ENCODE measurements at places on chromosomes 11 and 22.

- no peak for DNase-seq
Measured at GRCh38 chr11:102837156-102837555, 6.3 kb downstream of the MMP3 start.

GRCh38 chr11:117959438-117960149 is 26.6 kb upstream of the IL10RA start:
- DNase-seq: peak; percentile 82

- peak; percentile 86 for DNase-seq
Measured at GRCh38 chr22:21641417-21641788, 699 bp upstream of the SDF2L1 start.

DNA sequence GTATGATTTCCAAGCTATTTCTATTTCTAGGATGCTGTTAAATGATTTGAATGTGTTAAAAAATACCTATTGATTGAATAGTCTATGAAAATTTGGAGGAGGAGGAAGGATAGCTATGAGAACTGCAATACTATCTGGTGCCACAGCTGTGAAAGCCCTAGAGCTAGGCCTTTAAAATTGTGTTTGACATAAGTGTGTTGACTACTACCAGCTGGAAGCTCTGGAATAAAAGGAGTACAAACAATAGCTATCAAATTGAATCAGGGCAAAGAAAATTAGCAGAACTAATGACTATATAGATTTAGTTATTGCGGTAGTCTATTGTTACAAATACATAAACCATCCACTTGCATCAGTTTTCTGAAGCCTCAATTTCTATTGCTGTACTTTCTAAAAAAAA is 124.8 kb upstream of the CNTN5 start:
- no peak for DNase-seq

GRCh38 chr11:61917334-61918109 is at the start of gene RAB3IL1:
Gene RAB3IL1, minus strand, starts transcription at chr11:61917566. Its CDS starts 199 bp downstream, at chr11:61917367.
- peak; percentile 88 for DNase-seq

DNA sequence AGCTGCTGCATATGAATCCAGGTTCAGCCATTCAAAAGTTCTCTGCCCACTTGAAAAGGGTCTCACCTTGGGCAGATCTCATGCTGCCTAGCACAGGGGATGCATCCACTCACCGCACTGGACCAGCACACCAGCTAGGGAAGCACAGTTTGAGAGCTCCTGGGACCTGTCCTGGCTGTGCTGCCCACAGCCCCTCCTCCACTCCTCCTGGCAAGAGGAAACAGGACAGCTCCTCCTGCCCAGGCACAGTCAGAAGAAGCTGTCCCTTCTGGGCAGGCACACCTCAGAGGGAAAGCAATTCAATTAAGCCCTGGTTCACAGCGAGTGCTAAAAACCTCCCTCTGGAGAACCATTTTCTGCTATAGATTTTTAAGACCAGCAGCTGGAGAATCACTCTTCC is 146.7 kb downstream of the ST3GAL4 start:
- no peak for DNase-seq

- DNase-seq: peak; percentile 56
Measured at GRCh38 chr11:47566149-47566698, 825 bp downstream of the PTPMT1 start.

- DNase-seq: no peak
Measured at GRCh38 chr22:39592081-39593065, 21.8 kb downstream of the CACNA1I start.

DNA sequence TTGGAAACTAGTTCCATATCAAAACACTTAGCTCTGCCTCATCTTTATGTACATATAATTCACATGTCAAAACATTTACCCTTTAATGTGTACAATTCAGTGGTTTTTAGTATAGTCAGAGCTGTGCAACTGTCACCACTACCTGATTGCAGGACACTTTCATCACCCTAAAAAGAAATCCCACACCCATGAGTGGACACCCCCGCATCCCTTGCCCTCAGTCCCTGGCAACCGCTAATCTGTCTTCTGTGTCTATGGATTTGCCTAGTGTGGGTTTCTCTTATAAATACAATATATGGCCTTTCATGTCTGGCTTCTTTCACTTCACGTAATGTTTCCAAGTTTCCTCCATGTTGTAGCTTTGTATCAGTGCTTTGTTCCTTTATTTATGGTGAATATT is 8.6 kb upstream of the EMID1 start:
- no peak for DNase-seq

DNA sequence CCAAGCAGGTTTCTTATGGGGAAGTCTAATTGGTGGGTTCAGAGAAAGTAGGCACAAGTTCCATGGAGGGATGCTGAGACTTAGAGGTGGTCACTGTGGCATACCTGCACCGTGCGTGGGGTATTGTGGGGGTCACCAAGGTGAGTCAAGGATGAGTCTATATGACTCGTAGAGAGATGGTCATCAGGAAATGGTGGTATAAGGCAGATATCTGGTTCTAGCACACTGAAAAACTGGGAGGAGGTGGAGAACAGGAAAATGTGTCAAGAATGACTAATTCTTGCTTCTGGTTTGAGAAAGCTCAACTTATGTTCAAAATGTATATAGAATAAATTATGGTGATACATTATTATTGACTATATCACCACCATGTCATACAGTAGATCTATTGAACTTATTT is 258.1 kb downstream of the RAB38 start:
- no peak for DNase-seq

GRCh38 chr22:28464127-28464526 is 215.5 kb downstream of the TTC28 start:
- no peak for DNase-seq

- no peak for DNase-seq
Measured at GRCh38 chr11:62401811-62402210, 17.0 kb upstream of the SCGB1A1 start.

DNA sequence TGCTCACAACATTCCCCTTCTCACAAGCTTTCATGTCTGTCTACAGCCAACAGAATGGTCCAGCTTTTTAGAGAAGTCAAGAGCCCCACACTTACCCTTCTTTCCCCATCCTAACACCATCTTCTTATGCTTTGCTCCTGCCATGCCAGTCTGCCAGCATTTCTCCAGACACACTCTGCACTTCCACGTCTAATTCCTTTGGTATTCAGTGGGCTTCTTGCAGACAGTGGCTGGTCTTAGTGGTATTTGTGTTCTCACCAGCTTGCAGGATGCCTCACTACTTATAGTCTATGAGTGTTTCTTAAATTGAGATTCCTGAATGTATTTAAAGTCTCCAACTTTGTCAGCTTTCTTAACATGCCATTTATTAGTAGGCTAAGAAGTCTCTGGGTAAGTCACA is 154.4 kb downstream of the BBOX1 start:
- no peak for DNase-seq

GRCh38 chr11:96168623-96169022 is 174.4 kb downstream of the MAML2 start:
- DNase-seq: peak; percentile 81

DNA sequence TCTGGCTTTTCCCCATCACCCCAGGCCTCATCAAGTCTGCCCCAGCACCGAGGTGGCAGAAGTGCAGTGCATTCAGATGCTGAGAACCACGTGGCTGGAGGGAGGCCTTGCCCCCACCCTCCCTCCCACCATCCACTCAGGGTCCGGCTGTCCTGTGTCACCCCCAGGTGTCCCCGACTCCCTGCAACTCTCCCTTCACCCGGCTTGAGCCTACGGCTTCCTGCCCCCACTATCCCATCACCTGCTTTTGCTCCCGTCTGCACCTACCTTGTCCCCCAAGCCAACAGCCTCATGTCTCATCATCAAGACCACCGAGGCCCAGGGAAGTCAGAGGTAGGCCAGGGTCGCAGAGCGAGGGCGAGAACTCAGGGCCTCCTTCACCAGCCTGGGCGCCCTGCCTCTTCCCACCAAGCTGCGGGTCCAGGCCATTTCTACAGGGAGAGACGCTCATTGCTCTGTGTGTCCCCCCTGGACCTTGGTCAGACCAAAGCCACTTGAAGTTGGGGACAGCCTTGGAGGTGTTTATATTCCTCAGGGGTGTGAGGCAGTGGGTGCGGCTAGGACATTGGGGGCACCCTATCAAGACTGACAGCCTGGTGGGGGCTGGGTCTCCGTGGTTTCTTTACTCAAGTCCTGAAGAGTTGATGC is 66.2 kb upstream of the CCND1 start:
- no peak for DNase-seq

DNA sequence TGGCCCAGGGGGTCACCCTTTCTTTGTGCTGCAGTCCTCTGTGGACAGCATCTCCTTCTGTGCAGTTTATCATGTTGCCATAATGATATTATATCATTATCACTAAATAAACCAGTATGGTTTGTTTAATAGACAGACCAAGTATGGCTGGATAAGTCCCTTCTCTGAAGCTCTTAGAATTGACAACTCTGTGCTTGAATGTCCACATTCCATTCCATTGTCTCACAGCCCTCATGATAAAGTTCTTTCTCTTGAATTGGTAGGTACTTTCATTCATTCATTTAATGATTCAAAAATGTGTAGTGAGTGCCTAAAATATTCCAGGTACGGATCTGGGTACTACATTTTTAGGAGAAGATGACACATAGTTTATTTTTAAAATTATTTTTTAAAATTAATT is 7.8 kb downstream of the RPS6KA4 start:
- no peak for DNase-seq

- DNase-seq: no peak
Measured at GRCh38 chr11:121590772-121591404, 138.1 kb upstream of the SORL1-AS1 start.

GRCh38 chr11:113563766-113564526 is 88.7 kb upstream of the DRD2 start:
- DNase-seq: no peak

DNA sequence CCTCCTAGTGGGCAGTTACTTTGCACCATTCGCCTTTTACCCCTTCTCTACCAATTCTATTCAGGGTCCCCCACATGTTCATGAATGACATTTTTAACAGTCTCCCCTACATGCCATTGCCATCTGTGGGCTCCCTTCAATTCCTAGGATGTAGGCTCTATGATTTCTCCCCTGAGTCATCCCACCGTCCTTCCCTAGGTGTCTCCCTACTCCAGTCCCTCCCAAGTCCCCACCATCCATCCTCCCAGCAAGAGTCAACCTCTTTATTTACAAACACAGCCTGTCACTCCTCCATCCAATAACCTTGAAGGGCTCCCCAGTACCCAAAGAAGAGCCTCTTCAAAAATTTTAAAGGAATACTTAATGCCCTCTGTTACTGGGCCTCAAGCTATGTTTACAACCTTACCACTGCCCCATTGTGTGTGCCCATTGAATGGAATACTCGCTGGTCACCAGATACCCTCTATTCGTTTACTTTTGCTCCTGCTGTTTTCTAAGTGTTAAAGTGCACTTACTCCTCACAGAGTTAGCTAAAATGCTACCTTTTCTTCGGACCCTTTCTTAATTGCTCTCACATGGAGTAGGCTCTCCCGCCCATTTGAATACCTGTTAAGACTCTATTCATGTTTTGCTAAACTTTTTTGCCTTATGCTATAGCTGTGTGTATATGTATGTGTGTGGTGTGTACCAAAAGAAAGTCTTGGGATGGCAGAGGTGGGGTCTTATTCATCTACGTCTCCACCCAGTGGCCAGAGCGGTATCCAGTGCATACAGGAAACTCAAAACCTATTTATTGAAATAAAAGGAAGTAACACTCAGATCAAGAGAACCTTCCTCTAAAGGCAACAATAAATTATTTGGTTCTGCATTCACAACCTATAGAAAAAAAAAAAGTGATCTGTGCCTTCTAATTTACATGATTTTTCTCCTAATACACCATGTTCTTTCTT is 235.8 kb upstream of the CCDC90B start:
- no peak for DNase-seq

- no peak for DNase-seq
Measured at GRCh38 chr11:24559315-24559714, 62.5 kb downstream of the LUZP2 start.

DNA sequence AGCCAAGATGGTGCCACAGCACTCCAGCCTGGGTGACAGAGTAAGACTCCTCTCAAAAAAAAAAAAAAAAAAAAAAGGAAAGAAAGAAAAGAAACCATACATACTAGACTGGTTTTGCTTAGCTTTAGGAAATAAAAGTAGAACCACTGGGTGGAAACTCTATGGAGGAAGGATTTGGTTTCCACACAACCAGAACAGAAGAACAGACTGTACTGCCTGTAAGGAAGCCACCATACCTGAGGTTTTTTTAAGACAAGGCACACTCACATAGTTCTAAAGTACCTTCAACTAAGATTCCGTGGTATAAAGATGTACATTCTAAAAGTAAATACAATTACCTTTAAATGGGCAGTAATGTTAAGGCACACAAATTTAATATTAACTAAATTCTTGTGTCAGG is 58.6 kb downstream of the NUP98 start:
- no peak for DNase-seq

DNA sequence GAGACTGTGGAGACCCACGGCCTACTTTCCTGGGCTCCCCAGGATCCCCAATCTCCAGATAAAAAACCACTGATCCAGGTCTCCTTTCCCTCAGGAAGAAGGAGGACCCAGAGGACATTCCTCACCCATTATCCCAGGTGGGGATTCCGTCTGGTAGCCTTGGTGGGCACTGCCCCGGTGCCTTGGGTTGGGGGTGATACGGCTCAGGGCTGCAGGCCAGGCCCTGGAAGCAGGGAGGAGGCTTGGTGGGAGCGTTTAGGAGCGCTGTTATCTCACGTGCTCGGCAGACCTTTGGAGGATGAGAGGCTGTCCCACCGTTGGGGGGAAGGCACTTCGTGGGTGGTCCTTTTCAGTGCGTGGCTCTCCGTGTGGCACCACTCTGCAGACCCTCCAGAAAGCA is 926.3 kb downstream of the BRD1 start:
- no peak for DNase-seq

GRCh38 chr22:26552466-26552865 is 37.5 kb downstream of the TPST2 start:
- no peak for DNase-seq

GRCh38 chr11:107508201-107508857 is 50.7 kb upstream of the CWF19L2 start:
- no peak for DNase-seq

- DNase-seq: peak; percentile 82
Measured at GRCh38 chr11:124101737-124102136, 13.5 kb upstream of the VWA5A start.

GRCh38 chr11:118200901-118201680 is 23.7 kb downstream of the JAML start:
- no peak for DNase-seq

DNA sequence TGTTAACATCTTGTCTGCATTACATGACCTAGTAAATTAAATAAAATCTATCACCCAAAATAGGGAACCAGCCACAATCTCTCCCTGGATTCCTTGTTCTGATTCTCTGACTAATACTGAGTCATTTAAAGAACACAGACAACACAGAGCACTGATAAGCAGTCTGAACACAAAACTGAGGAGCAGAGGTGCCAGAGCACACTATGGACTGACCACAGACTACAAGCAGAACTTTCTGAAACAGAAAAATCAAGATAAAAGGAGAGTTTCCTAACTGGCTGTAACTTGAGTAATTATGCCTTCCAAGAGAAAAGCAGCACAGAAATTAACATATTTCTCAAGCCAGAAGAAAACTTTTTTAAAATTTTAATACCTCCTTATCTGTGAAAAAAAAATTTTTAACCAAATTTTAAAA is 128.8 kb downstream of the SGSM3 start:
- peak; percentile 73 for DNase-seq

GRCh38 chr22:39204216-39204615 is 40.6 kb downstream of the PDGFB start:
- no peak for DNase-seq

GRCh38 chr11:122803306-122803705 is 35.0 kb upstream of the CRTAM start:
- peak; percentile 31 for DNase-seq

- DNase-seq: no peak
Measured at GRCh38 chr11:73330569-73331093, 22.6 kb downstream of the ARHGEF17 start.

Data from suppressor macrophage (primary cell).